ENCODE measurements at places on chromosomes 5 and 9.

DNA sequence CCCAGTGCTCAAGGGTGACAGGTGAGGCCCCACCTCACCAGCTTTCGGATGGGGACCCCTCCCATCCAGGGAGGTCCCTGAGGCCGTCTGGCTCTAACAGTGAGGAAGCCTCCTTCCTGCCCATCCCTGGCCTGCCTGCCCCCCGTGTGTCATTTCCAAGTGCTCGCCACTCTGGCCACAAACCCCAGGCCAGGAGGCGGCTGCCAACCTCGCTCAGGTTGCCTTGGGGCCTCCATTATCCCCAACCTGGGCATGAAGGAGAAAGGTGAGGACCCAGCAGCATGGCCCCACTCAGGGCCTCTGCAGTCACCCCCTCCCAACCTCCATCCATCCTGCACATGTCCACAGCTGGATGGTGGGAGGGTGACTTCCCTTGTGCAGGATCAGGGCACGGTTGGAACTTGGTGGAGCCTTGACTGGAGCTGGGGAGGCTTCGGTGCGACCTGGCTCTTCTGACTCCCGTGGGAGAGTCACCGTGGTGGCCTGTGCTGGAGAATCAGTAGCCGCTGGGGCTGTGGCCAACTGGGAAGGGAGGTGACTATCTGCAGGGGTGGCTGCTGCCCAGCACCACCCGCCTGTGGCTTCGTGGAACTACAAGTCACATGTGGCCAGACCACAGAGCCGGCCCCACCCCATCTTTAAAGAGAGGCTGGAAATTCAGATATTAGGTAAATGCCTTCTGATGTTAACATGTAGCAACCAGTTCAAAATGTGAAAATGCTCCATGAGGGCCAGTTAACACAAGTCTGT, 37.5 kb upstream of the GFPT2 start:
- no peak for DNase-seq

GRCh38 chr9:126617823-126618165, 4.1 kb downstream of the LMX1B start:
- no peak for DNase-seq

DNA sequence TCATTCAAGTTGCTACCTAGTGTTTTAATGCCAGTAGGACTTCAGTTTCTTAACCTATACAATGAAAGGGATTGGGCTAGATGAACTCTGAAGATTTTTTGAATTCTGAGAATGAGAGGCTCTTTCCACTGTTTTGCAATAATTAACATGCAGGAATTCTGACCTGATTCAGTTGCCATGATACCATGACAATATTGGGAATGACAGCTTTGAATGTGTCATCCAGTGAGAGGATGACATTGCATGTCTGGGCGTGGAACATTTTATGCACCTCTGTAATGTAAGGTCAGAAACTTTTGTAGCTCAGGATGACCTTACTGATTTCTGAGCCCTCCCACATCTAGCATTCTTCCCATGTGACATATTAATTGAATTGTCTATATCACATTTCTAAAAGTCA, 30.6 kb upstream of the SPINK5 start:
- no peak for DNase-seq

DNA sequence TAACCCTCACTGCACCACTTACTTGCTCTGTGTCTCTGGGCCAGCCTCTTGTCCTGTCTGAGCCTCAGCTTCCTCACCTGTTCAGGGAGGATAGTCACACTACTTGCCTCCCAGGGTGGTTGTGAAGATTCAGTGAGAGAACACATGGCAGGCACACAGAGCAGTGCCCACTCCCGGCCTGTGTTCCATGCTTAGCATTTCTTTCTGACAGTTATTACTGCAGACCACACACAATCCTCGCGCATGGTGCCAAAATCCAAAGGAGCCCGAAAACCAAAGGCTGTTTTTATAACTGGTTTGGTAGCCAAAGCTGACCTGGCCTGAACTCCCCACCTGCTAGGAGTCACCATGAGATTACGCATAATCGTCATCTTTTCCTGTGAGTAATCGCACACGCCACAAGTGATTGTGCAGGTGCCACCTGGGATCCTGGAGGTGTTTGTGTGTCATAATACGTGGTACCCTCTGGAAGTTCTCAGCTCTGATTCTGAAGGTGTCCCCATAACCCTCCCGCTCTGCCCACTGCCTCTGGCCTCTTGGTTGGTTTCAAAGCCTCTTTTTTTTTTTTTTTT, 84.6 kb upstream of the FBXW11 start:
- no peak for DNase-seq

GRCh38 chr5:163614787-163615186, 109.4 kb downstream of the MAT2B start:
- DNase-seq: no peak

- no peak for DNase-seq
These were observed 106.0 kb upstream of the LRRTM2 start for GRCh38 chr5:138981131-138981530.

DNA sequence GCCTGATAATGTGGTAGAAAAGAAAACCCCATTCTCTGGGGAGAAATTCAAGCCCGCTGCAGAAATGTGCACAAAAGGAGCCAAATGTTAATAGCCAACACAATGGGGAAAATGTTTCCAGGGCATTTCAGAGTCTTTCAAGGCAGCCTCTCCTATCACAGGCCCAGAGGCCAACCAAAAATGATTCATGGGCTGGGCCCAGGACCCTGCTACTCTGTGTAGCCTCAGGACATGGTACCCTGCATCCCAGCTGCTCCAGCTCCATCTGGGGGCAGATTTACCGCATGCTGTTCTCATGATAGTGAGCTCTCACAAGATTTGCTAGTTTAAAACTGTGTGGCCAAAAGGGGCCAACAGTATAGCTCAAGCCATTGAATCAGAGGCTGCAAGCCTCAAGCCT, 41.1 kb downstream of the RAPGEF6 start:
- no peak for DNase-seq

DNA sequence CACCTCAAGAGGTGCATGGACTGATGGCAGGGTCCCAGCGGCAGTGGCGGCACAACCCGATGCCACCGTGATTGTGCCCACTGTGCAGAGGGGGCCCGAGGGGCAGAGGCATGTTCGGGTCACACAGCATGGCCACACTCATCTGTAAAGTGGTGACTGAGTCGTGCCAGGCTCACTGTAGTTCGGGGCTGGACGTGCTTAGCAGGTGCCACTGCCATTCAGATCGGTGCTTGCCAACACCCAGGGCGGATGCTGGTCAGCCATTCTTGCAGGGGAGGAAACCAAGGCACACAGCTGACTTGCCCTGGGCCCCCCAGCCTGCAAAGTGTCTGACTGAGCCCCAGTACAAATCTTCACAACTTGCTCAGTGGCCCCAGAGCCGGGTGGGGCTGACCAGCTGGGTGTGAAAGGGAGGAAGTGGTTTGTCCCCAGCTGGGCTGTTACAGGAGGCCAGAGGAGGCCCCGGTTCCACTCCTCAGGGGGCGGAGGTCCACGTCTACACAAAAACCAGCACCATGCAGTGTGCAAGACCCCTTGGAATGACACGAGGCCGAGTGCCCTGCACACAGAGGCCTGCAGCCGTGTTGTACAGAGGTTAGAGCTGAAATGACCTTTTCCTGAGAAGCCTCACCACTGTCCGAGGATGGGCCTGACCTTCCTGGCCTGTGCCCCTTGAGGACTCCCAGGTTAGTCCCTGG, 17.9 kb downstream of the FGD3 start:
- DNase-seq: no peak

DNA sequence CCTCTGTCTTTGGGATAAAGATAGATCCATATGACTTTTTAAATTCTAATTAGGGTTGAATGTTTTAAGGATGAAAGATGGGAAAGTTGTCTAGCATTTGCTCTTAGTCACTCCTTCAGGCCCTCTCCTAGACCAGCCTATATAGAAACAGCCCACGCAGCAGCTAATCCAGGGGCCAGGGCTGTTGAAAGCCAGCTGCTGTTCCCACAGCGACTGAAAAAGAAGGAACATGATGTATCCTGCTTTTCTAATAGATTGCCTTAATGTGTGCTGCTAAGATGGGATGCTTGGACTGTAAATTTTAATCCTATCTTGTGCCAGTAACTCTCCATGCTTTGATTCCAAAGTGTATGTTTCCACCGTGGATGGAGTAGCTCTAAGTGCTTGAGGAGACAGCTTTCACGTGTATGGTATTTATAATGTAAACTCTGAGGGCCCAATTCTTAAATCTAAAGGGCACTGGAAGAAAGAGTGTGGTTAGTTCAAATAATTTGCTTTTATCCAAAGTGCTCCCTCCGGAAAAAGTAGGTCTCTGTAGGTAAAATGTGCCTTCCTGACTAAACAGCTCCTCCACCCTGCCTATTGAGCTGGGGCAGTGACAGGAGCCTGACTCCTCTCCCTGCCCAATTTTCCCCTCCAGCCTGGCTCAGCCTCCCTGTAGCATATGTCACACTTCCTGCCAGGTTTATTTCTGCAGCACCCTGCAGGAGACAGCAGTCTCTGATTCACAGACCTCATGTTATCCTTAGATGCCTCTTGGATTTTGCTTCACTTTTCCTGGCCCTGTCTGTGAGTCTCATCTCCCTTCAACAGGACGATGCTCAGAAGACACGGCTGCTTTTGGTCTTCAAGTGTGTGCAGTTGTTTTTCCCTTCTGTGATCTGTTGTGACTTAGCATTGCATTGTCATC, 33.2 kb downstream of the SLC36A1 start:
- no peak for DNase-seq

- DNase-seq: no peak
These were observed 24.8 kb upstream of the ANKRD33B start for GRCh38 chr5:10538789-10539686.

DNA sequence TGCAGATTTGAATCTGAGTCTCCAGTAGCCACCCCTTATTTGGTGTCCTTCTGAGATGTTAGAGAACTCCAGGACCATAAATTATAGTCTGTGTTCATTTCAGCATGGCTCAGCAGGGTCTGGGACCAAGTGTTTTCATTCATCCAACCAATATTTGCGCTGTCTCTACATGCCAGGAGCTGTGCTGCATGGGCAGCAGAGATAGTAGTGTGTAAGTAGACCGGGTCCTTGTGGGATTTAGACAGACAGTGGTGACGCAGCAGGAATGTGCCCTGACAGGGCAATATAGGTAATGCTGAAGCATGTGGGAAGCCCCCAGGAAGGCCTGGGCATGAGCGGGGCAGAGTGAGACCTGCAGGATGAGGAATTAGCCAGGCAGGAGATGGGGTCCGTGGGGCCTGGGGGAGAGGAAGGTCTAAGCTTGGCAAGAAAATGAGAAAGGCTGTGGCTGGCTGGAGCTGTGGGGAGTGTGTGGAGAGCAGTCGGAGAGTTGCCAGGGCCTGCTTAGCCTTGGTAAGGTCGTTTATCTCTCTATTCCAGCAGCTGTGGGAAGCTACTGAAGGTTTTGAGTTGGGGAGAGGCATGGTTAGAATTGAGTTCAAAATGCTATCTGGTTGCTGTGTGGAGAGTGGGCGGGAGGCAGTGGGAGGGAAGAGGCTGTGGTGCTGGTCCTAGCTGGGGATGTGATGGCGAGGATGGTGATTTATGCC, 16.8 kb downstream of the STXBP1 start:
- DNase-seq: no peak

DNA sequence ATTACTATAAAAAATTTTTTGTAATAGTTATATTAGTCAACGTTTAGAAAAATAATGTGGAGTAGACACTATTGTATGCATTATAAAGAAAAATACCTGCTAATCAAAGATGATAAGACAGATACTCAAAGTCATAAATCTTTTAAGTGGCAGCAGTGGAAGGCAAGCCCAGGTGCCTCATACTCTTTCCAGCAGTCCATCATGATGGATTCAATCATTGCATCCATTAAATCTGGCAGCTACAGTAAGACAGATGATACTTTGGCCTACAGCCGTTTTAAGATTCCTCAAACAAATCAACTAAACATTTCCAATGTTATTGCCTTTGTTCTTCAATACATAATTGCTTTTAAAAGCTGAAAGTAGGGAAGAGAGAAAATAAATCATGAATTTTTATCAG, 1392.9 kb upstream of the NUDT12 start:
- no peak for DNase-seq

GRCh38 chr5:139950436-139950835, 92.7 kb downstream of the NRG2 start:
- DNase-seq: no peak

DNA sequence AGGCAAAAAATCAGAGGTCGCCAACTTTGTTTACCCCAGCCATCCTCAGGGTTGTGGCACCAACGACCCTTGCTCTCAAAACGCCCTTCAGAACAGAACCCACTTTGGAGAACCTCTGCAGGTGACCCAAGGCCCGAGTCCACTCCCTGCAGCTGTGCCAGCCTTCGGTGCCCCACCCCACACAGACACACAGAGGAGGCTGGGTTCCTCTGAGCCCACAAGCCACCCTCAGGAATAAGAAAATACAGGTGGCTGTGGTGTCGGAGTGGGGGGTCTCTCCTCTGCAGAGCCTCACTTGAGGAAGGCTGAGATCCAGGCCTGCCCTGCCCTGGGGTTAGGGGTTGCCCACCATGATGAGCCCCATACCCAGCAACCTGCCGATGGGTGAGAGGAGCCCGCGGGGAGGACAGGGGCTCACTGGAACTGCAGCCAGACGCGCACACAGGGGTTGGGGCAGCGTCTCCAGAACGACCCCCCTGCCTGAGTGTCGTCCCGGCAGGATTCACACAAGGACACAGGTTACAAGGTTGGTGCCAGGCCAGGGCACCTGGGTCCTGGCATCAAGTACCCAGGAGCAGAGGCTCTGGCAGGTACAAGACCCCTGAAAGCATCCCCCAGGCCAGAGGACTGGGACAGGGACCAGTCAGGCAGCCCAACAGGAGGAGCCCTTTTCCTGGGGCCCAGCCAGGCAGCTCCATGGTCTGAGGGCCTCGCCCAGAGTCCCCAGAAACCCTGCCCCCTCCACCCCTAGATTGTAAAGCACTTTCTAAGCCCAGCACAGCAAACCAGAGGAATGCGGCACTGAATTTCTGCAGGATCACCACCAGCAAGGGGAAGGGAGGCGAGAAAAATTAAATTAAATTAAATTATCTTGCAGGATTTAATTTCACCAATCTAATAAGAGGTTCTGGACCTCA, 40.0 kb downstream of the NACC2 start:
- DNase-seq: no peak

- no peak for DNase-seq
These were observed 285.7 kb downstream of the DNAH5 start for GRCh38 chr5:13658761-13659160.
